Effector CD8-positive, alpha-beta T cell (primary cell): ENCODE measurements at places on chromosomes 2 and 18.

DNA sequence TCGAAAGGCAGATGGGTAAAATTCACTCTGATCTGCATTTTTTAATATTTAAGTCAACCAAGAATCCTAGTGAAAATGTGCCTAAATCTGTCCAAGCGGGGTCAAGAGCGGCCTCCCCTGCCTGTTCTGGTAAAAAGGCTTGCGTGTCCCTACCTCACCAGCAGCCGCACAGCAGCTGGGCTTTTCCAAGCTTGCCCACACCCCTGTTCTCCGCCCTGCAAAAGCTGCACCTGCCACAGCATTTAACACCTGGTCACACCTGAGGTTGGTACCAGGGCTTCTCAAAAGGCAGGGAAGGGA is 25.8 kb upstream of the TMEM182 start:
- no peak for DNase-seq

DNA sequence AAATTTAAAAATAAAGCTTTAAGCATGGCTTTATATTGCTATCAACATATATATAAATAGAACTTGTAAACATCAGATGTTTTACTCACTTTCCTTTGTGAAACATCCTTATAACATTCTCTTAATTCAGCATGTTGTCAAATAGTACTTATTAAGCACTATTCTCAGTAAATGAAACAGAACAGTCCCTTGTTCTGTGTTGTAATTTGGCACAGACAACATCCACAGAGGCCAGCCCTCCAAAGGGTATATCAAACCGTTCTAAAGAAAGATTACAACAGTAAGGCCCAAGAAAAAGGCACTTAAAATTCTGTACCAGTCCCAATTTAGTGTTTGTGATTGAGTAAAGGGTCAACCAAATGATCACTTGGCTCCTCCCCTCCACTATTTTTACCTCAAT is 46.0 kb downstream of the GAREM1 start:
- DNase-seq, result no peak

DNA sequence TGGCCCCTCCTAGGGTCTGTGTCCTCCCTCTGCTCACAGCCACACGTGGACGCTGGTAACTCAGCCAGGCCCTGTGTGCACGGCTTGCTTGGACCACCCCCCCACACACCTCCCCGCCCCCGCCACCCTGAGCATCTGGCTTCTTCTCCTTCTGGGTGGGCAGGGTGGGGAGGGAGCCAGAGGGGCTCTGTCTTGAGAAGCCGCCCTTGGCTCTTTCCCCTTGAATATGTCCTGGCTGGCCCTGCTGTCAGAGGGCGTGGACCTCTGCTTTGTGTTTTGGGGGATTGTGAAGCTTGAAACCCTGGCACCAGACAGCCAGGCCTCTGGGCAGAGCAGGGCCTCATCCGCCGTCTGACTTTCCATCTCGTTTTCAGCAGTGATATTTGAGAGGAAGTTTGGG is 72.1 kb downstream of the GLI2 start:
- DNase-seq, result no peak

DNA sequence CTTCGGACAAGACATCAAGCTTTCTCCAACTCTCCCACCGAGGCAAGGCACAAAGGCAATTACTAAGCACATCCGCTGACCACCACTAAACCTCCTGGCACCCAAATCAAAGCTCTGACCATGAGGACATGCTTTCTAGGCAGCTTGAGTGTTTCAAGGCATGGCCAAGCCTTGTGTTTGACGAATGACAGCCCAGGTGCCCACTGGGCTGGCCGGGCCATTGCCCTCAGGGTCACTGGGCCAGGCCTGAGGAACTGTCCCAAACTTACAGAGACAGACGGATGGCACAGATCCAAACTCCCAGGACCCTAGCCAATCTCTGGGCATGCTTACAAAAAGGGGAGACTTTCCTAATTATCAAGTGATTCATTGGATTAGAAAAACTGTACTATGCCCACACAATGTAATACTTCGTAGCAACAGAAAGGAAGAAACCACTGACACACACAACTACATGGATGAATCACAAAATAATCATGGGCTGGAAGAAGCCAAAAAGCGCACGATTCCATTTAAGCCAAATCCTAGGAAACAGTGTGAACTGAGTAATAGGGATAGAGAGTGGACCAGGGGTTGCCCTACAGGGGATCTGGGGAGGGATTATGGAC is 20.2 kb downstream of the CRACDL start:
- no peak for DNase-seq

GRCh38 chr2:157271590-157272203 is 14.2 kb downstream of the GALNT5 start:
- no peak for DNase-seq

DNA sequence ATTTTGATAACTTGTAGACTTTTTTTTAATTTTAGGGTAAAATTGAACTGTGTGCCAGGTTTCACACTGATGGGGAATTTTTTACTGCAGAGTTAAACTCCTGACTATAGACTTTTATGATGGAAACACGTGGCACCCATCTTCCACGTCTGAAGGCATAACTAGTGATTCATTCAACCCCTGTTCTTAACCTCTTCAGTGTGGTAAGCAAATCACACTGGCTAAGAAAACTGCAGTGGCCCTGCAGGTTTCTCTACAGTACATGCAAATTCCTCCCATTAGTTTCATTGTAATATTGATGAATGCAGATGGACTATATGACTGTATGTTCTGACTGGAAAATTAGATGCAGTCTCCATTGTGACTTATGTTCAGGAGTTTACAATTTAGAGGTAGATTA is 47.2 kb downstream of the SMAD4 start:
- no peak for DNase-seq

DNA sequence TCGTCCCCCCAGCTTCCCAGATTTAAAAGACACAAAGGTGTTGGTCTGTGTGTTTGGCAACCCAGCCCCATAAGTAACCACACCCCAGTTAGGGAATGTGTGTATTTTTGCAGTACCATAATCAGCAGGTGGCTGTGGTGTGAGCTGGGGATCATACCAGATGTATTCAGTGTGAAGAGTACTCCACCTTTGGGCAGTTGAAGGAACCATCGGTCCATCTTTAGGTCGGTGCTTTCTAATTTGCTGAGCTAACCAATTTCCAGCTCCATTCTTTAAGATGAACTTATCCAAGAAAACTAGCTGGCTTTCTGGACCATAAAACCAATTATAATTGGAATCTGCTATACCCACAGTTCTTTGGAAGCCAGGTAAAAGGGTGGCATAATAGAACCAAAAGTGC is 3.2 kb downstream of the DSEL start:
- DNase-seq, result no peak

DNA sequence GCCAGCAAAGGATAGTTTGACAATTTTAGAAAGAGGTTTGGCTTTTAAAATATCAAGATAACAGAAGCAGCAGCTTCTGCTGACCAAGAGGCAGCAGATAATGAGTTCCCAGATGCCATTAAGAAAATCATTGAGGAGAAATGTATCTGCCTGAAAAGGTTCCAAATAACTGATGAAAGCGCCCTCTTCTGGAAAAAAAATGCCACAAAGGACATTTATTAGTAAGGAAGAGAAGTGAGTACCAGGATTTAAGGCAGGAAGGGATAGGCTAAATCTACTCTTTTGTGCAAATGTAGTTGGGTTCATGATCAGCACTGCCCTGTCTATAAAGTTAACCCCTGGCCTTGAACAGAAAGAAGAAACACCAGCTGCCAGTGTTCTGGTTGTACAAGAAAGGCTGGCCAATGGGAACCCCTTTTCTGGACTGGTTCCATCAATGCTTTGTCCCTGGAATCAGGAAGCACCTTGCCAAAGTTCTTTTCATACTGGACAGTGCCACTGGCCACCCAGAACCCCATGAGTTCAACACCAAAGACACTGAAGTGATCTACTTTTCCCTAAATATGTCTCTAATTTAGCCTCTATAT is 40.6 kb downstream of the DHX57 start:
- DNase-seq, result no peak

- no peak for DNase-seq
These were observed 359.3 kb upstream of the EPHA4 start for GRCh38 chr2:221931251-221931991.

- no peak for DNase-seq
These were observed 187.8 kb upstream of the FAM98A start for GRCh38 chr2:33786881-33787280.

DNA sequence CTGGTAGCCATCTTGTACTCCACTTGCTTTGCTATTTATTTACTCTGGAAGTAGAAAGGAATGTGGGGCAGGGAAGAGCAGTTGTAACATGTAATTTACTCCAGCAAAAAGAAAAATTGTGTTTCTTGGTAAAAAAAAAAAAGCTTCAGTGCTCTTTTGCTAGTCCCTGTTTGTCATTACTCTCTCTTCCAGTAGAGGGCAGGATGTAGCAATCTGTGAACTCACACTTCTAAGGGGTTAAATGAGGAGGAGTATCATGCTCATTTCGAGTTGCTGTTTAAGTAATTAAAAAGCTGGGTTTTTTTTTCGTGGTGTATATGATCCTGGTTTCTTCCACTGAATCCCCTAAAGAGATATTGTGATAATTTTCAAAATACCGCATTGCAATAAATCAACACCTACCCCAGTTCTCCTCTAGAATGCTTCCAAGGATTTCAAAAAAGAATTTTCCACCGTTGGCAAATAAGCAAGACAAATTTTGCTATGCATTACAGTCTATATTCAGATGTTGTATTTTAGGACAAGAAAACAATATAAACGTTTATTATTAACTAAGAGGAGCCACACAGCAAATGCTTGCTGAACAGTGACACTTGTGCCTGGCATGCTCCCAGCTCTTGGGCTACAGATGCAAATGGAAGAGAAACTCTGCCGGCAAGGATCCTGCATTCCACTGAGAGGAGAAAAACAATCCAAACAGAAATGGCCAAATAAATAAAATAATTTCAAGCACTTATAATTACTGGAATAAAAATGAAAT is 261.6 kb downstream of the ASXL3 start:
- DNase-seq, result no peak

GRCh38 chr2:181177376-181177775 is 197.0 kb downstream of the UBE2E3 start:
- DNase-seq, result no peak

DNA sequence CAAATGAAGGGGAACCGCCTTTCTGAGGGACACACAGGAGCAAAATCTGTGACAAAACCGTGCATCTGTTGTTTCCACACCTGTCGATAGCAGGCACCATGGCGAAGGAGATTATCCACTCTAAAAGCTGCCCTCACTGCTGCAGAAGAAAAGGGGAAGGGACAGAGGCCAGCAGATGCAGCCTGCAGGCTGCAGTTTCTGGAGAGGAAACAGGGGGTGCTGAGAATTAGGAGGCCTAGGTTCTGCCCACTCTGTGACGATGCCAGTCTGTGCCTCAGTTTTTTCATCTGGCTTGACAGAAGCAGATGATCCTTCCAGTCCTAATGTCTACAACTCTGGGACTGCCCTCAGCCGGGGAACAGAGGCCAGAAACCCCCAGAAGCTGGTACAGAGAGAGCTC is 17.7 kb downstream of the PAX8 start:
- DNase-seq, result no peak

DNA sequence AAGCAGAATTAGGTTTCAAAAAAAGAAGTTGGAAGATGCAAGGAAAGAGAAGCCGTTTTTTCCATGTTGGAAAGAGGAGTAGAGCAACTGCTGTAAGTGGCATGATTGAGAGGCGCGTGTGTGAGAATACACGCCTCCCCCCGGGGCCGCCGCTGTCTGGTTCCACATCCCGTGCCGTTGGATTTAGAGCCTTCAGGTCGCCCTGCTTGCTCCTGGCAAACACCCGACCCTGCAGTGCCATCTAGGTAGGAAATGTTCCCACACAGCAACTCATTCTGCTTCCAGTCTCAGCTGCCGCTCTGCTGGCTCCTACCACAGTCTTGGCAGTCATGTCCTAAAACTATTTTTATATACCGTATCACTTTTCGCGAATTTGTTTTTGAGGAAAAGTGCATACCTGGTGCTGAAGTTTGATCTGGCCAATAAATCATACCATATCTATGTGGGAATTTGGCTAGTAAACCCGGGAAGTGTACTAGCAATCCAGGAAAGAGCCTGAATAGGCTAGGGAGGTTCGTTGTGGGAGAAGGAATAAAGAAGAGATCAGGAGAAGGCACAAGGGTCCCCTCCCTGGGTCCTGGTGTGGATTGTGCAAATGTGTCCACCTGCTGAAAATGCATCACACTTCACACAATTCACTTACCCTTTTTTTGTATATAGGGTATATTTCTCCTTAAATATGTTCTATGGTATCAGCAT is 372.7 kb downstream of the FBXO15 start:
- no peak for DNase-seq

DNA sequence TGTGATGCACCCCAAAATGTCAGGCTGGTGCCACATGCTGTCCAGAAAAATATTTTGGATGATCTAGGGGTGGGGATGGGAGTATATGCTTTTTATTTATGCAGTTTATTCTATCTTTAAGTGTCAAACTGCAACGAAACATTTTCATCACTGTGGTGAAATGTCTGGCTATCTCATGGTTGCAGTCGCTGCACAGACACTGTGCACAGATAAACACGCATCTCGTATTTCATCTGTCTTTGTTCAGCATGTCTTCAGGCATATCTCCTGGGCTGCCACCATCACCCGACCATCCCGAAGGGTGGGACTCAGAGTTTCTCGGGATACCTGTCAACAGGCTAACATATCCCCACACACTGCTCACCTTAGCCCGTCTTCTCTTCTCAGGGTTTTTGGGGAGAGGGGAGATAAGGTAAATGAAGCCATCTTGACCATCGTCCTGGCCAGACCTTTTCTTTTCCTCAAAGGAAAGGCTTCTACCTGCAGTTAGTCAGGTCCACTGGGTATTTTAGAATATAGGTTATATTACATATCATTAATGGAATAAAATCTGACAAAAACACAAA is 80.7 kb upstream of the NABP1 start:
- DNase-seq, result no peak

- DNase-seq, result no peak
These were observed 20.9 kb downstream of the THNSL2 start for GRCh38 chr2:88190808-88191721.

- no peak for DNase-seq
These were observed 6.4 kb upstream of the PSMD1 start for GRCh38 chr2:231050018-231050901.

DNA sequence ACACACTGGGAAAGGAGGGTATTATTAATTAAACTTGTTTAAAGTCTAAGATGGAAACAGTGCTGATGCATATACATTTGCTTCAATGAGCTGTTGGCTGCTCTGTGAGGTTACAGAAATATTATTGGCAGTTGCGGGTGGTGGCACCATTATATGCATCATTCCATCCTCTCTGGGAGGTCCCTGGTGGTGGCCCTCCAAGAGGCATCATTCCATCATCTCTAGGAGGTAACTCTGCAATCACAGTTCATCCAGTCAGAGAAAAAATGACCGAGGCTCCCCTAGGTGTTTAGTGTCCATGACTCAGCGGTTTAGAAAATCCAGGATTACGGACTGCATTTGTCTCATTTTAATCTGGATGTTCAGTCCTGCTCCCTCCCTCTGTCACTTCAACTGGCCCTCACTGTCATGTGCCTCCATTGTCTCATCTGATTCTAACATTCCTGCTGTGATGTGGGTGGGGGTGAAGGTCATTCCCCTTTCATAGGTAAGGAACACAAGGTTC is 15.4 kb downstream of the AFF3 start:
- no peak for DNase-seq

- DNase-seq, result no peak
These were observed 221.0 kb downstream of the LTBP1 start for GRCh38 chr2:33167622-33168245.
